ENCODE measurements at places on chromosomes 6 and 20. TPM values are rescaled to one million over a fixed set of nuclear protein-coding genes. Genes with fewer than 3 reads are reported as not detected.

The IMPG1 gene
- polyA plus RNA-seq: 5.2 TPM

The RIPOR2 gene
- polyA plus RNA-seq: 8.8 TPM

The TAGAP gene
- 0.78 TPM for polyA plus RNA-seq

The TSBP1 gene
- 0.27 TPM for polyA plus RNA-seq

The LRRC73 gene
- 1.2 TPM for polyA plus RNA-seq

The CST2 gene
- not detected for polyA plus RNA-seq

The MMP24OS gene
- 34.9 TPM for polyA plus RNA-seq

The TCP11 gene
- polyA plus RNA-seq: 1.9 TPM

The KCNS1 gene
- polyA plus RNA-seq: 0.55 TPM

The FAM209B gene
- 0.55 TPM for polyA plus RNA-seq

The TULP1 gene
- 1.7 TPM for polyA plus RNA-seq

- DNase-seq: no peak
Observed at GRCh38 chr6:125910527-125910926, 46.0 kb upstream of the HINT3 start.

GRCh38 chr6:152100183-152100618, 292.7 kb downstream of the ESR1 start:
- no peak for DNase-seq

DNA sequence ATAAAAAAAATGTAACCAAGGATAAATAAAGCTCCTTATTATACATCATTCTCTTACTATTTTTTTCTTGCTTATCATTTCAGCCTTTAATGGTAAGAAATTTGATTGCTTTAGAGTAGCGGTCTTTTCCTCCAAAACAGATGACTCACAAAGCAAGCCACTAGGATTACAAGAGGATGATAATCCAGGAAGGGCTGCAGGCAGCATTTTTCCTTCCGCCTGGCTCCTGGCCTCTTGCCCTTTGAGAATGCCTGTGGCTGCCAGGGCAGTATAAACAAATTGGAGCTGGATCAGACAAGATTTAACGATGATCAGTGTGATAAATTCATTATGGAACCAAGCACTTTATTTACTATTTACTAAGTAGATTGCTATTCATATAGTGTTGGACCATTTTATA, 9.7 kb upstream of the FBXL4 start:
- DNase-seq: no peak

- DNase-seq: no peak
Observed at GRCh38 chr20:33853507-33853813, 42.3 kb downstream of the CHMP4B start.

GRCh38 chr20:40997116-40997515, 31.5 kb upstream of the TOP1 start:
- DNase-seq: no peak

DNA sequence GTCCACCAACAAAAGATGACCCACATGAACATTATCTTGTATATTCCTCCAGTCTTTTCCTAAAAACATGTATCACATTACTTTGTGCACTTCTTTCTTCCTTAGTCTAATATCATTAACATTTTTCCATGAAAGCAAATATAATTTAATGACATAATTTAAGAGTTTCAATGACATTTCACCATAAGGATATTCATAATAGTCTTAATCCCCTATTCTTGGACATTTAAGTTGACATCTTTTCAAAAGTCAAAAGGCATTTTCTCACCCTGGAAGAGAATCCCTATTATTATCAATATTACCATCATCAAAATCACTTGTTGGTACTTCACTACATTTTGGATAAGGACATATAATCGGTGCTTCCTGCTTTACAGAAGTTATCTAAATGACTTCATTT, 31.3 kb downstream of the EPHA7 start:
- DNase-seq: no peak

DNA sequence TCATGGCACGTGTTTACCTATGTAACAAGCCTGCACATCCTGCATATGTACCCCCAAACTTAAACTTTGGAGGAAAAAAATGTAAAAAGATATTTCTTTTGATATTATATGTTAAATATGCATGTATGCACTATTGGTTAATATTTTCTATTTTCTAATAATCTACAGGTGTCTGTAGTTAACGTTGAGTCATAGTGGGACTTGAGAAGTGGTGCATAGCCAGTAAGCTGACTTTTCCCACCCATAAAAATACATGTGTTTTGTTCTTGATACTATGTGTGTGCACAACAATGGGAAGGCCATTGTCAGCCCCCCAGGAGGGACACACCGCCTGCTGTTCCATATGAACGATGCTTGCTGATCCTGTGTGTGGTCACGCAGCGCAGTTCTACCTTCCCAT, 49.1 kb downstream of the FAM120B start:
- DNase-seq: no peak

DNA sequence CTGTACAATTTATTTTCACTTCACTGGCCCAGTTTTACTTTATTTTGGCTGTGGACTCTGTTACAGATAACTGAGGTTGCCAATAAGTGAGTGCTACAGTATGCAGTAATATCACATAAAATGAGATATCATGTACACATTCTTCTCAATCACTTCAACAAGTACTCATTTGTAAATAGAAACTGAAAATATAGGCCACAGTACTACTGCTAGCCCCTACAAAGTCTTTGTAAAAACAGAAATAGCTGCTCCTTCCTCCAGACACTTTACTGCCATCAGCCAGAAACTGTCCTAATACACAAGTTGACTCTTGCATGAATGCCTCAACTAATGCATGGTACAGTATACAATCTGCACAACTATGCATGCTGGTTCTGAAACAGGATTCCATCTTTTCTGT, 9.2 kb downstream of the DTNBP1 start:
- no peak for DNase-seq

GRCh38 chr6:22880686-22881433, 311.5 kb downstream of the HDGFL1 start:
- DNase-seq: no peak

DNA sequence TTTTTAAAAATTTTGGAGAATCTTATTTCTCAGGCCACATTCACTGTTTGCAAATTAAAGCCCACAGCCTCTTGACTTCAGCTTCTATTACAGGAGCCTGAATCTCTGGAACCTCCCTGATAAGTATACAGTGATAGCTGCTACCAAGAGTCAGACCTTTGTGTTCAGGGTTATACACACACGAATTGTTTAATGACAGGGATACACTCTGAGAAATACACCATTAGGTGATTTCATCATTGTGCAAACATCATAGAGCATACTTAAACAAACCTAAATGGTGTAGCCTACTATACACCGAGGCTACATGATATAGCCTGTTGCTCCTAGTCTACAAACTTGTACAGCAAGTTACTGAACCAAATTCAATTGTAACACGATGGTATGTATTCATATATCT, 473.9 kb downstream of the PKHD1 start:
- no peak for DNase-seq

DNA sequence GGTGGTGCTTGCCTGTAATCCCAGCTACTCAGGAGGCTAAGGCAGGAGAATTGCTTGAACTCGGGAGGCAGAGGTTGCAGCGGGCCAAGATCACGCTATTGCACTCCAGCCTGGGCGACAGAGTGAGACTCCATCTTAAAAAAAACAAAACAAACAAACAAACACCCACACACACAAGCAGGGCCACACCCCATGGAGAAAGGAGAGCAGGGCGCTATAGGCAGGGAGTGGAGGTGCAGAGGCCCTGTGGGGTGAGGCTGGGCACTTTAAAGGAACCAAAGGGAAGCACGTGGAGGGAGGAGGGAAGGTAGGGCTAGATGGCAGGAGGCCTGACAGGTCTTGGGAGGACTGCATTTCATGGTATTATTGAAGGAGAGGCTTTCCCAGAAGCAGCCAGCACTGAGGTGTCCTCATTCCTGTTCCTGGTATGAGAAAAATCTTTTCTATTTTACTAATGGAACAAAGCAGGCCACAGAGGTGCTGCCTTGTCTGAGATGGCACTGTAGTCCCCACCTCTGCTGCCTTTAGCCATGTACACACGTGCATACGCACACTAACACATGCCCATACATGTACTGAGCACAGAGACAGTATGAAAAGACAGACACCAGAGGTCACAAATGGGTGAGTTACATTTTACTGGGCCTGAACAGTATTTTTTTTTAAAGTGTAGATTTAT, 44.0 kb downstream of the BCAS4 start:
- no peak for DNase-seq

DNA sequence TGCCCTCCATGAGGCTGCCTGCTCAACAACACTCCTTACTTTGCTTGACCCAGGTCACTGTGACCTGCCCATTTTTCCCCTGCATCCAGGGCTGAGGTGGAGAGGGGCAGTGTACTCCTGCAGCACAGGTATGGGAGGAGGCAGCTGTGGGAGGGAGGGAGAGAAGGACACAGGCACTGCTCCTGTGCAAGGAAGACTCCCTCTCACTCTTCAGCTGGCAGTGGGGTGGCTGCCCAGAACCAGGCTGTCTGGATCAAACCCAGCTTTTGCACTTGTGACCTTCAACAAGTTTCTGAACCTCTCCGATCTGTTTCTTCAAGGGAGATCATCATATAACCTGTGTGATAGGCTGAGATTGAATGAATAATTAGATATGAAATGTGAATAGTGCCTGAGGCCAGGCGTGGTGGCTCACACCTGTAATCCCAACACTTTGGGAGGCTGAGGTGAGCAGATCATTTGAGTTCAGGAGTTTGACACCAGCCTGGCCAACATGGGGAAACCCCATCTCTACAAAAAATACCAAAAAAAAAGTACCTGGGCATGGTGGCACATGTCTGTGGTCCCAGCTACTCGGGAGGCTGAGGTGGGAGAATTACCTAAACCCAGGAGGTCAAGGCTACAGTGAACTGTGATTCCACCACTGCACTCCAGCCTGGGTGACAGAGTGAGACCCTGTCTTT, 14.1 kb downstream of the TGIF2 start:
- DNase-seq: no peak

GRCh38 chr6:124053315-124053714, 249.7 kb downstream of the NKAIN2 start:
- no peak for DNase-seq

GRCh38 chr6:48111575-48111974, 578 bp upstream of the PTCHD4 start:
- no peak for DNase-seq

DNA sequence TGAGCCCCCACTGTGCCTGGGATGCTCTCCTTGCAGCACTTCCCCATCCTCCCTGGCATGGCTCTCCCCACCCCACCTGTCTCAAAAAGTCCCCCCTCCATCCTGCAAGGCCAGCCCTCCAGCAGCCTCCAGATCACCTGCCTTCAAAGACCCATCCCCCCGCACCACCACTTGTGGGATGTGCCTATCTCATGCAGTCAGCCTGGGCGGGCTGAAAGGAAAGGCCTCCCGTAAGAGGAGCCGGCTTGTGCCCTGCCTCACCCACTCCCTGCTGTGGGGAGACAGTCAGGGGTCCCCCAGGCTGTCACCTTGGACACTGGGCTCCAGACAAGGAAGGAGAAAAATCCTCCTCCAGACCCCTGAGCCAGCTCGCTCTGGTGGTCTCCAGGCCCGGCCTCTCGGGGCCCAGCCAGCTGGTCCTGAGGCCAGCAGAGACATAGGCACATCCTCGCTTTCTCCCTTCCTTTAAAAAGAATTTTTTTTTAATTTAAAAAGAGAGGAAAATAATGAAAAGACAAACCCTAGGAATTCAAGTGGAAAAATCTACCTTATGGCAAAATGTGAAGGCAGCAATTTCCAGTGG, 77.3 kb downstream of the GRM4 start:
- DNase-seq: no peak

DNA sequence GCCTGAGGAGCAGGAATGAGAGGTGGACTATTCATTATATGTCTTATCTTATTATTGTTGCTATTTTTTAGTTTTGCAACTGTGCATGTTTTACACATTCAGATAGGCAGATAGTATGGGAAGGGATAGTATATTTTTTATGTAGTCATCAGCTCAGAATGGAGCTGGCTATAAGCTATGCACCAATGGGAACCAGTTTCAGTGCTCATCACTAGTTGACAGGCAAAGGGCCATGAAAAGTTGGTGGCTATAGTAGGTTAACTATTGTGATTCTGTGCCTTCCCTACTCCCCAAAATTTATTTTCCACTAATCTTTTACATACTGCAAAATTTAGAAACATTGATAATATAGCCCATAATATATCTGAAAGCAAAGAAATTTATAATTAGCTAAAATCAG, 5.3 kb upstream of the UBD start:
- DNase-seq: no peak

GRCh38 chr20:22866812-22867341, 168.2 kb upstream of the SSTR4 start:
- no peak for DNase-seq

GRCh38 chr6:112214739-112215269, 39.6 kb downstream of the LAMA4 start:
- no peak for DNase-seq

GRCh38 chr20:58657262-58657661, 6.2 kb downstream of the STX16 start:
- no peak for DNase-seq

- no peak for DNase-seq
Observed at GRCh38 chr6:38025451-38025850, 205.9 kb downstream of the ZFAND3 start.

DNA sequence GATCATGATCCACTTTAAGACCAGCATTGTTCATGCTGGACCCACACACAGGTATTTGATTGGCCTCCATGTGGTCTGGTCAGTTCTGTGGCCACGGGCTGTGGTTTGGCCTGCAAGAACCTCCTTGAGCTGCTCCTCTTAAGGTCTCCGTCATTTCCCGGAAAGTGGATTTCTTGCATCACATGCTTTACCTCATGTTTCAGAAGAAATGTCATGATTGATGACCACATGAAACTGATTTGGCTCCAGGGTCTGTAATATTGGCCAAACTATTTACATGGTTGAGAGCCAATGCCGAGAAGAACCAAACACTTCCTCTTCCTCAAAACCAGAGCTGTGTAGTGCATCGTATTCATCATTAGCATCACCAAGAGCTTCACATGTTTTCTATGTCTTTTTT, 13.2 kb upstream of the RSPH3 start:
- DNase-seq: no peak

GRCh38 chr6:50998905-50999304, 180.2 kb downstream of the TFAP2B start:
- no peak for DNase-seq

DNA sequence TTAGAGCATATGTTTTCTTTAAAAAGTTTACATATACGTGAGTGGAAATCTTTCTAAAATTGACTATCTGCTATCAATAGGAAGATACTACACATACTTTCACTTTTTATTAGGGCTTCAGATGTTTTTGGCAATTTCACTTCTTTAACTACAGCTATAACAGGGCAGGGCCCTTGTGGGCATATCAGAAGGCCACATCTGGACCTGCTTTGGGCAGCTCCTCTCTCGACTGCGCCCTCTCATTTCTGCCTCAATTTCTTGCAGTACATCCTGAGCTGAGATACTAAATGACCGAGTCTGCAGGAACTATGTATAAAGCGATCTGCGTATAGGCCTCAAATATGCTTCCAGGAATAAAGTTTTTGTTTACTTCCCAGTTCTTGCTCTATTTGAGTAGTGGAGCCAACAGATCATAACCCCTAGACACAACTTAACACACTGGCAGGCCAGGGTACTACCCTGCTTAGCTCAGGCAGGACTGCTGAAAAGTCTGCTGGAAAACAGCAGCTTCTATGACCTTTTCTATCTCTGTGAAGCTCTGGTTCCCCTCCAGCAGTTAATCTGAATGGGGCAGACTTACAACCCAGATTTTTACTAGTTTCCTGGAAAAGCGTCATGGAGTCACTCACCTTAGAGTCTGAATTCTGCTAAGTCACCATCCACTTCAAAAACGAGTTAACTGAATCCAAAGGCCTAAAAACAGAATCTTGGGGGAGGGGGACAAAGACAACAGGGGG, 12.7 kb downstream of the GCLC start:
- no peak for DNase-seq

- DNase-seq: no peak
Observed at GRCh38 chr6:113385020-113385431, 472.1 kb upstream of the MARCKS start.
